Fibroblast of the aortic adventitia (primary cell): ENCODE measurements at places on chromosomes 2 and 18. TPM values are rescaled to one million over a fixed set of nuclear protein-coding genes. Genes with fewer than 3 reads are reported as not detected.

DNA sequence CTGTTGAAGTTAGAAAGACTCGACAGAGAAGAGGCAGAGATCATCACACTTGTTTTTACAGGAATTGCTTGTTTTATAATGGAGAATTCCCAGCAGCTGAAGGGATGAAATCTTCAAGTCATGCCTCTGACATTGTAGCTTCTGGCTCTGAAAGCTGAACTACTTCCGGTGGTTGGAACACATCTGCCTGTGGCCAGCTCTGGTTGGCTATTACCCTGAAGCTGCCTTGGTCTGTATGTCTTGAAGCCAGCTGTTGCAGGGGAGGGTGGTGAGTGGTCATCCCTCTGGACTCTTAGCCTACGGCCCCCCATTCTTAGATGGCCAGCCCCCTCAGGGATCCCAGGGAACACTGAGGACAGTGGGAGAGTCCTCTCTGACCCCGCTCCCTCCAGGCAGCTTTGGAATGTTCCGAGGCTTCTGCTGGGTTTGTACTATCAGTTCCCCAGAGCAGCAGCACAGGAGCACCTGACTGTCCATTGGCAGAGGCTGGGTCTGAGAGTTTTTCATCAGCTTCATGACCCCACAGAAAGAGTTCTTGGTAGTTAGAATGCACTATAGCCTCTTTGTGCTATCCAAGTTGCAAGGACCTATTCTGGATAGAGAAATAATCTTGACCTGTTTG, 87.4 kb upstream of the CAPN13 start:
- DNase-seq = no peak

DNA sequence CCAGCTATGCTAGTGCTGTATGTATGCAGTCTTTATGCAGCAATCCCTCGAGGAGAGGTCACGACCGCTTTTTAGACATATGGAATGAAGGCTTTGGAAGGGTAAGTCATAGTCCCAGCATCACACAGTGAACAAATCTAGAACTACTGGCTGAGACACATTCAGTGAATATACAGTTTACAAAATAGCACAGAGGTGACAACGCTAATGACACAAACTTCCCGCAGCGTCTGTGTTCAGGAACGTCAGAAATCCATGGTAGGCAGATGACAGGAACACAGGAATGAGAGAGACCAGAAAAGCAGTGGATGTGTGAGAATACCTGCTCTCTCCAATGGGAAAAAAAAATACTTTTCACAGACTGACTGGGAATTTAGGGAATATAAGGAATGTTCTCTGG, 29.6 kb downstream of the CABYR start:
- DNase-seq = no peak

GRCh38 chr2:28750316-28751251, 1.0 kb upstream of the PPP1CB start:
- DNase-seq = peak; percentile 72

DNA sequence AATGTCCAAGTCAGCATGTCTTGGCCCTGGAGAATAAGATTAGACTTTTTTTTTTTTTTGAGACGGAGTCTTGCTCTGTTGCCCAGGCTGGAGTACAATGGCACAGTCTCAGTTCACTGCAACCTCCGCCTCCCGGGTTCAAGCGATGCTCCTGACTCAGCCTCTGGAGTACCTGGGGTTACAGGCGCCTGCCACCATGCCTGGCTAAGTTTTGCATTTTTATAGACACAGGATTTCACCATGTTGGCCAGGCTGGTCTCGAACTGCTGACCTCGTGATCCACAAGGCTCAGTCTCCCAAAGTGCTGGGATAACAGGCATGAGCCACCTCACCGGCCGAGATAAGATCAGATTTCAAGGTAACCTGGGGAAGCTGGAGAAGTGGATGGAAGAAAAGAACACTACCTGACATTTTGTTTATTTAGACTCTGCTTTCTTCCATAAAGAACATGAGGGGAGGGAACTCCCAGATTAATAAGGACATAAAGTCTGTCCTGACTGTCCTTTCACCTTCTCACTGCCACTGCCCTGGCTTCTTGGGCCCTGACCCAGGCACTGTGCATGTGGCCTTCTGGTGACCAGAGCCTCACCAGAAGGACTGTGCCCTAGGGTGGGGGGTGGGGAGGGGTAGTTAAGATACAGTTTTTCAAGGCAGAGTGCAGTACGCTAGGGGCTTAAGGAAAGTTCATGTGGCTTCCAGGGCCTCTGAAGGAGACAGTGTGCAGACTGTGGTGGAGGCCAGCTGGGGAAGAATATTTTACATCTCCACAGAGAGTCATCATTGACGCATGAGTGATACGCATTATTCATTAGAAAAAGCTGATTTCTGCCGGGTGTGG, 4.8 kb upstream of the IMPA2 start:
- DNase-seq = peak; percentile 24

DNA sequence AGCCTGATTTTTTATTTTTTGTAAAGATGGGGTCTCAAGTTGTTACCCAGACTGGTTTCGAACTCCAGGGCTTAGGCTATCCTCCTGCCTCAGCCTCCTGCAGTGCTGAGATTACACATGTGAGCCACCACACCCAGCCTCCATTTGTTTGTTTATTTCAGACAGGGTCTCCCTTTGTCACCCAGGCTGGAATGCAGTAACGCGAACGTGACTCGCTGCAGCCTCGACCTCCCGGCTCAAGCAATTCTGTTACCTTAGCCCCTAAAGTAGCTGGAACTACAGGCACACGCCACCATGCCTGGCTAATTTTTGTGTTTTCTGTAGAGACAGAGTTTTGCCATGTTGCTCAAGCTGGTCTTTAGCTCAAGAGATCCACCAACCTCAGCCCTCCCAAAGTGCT, 27.2 kb downstream of the UBXN4 start:
- no peak for DNase-seq

- no peak for DNase-seq
Observed at GRCh38 chr18:76881744-76882143, 59.4 kb downstream of the ZNF236 start.

- no peak for DNase-seq
Observed at GRCh38 chr2:65799141-65799854, 366.9 kb upstream of the SPRED2 start.

- DNase-seq = no peak
Observed at GRCh38 chr18:35868915-35869314, 103.6 kb upstream of the RMP24 start.

GRCh38 chr18:56799756-56800155, 148.6 kb downstream of the WDR7 start:
- DNase-seq = peak; percentile 12

GRCh38 chr2:147689220-147689909, 155.5 kb upstream of the ACVR2A start:
- DNase-seq = no peak

DNA sequence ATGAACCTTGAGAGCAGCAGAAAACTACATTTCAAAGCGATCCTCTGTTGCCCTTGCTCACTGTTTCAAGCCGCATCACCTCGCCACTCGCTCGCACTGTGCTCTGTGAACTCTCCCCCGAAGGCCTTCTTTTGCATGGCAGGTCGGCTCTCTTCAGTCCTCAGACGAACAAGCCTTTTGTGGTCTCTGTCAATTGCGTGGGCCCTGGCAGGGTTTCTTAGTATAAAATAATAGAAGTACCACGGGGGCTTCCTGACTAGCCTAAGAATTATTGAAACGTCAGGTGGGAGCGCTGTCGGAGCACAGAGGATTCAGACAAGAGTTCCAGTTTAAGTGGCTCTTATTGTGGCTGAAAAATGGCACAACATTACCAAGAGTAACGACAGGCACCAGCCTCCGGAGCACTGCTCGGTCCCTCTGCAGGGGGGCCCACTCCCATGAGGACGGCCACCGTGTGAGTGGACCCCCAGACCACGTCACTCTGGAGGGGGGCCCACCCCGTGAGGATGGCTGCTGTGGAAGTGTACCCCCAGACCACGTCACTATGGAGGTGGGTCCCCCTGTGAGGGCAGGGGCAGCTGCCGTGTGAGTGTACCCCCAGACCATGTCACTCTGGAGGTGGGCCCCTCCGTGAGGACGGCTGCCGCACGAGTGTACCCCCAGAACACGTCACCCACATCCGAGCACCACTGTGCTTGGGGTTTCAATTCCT, 237.7 kb downstream of the HDAC4 start:
- no peak for DNase-seq

DNA sequence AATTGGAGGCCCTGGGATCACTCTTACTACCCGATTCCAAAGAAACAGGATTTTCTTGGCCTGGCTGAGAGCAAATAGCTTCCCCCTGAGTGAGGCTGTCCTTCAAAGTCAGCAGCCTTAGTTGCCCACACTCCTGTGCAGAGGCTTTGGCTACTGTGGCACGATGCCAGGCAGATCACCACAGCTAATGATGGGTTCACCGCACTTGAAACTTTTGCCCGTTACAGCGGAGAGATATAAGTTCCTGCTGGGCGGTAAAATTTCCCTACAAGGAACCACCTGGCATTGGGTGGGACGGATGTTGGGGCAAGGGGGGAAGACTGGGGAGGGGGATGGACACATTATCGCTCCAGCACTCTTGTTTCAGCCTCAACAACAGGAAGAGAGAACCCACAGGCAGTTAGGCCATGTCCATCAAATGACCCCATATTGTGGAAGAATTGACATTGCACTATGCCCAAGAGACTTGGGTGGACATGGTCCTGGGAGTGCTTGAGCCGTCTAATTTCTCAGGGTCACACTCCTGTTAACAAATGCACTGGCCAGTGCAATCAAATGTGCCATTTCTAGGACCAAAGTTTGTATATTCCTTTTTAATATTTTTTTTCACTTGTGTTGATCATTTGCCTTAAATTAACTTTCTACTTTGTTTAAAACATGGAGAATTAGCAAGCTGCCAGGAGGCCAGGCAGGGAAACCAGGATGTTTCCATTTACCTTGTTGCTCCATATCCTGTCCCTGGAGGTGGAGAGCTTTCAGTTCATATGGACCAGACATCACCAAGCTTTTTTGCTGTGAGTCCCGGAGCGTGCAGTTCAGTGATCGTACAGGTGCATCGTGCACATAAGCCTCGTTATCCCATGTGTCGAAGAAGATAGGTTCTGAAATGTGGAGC, 4.4 kb downstream of the IL1B start:
- no peak for DNase-seq

DNA sequence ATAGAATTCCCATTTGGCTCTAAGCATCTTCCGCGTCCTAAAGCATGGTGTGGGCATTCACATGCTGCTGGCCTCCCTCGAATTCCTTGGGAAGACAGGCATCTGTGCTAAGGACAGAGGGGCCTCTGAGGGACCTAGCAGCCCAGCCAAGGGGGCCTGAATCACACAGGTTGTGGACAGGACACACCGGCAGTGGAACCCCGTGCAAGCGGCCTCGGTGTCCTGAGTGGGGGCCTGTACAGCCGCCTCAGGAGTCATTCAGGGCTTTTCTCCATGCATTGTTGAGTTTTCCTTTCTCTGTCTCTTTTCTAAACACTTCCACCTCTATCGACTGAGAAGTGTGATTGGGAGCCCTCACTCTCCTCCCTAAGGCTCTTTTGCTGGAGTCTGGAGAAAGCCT, 44.3 kb upstream of the SMIM21 start:
- no peak for DNase-seq

DNA sequence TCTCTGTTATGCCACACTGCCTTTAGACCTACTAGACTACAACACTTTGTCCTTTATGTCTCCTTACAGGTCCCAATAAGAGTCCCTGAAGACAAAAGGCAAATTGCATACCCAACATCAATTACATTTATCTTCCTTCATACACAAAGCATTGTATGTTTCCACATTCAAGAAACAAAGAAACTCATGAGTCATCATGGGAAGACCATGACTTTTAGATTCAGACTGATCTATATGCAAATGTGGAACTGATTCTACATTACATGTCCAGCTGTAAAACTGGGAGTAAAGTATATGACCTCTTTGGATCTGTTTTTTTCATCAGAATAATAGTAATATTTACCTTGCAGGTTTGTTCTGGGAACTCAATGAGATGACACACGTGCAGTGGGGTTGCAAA, 25.2 kb upstream of the HNMT start:
- DNase-seq = peak; percentile 8

- peak; percentile 85 for DNase-seq
Observed at GRCh38 chr2:240369801-240370585, 65.5 kb upstream of the GPC1 start.

GRCh38 chr2:85385746-85386145, 24.4 kb downstream of the CAPG start:
- no peak for DNase-seq

DNA sequence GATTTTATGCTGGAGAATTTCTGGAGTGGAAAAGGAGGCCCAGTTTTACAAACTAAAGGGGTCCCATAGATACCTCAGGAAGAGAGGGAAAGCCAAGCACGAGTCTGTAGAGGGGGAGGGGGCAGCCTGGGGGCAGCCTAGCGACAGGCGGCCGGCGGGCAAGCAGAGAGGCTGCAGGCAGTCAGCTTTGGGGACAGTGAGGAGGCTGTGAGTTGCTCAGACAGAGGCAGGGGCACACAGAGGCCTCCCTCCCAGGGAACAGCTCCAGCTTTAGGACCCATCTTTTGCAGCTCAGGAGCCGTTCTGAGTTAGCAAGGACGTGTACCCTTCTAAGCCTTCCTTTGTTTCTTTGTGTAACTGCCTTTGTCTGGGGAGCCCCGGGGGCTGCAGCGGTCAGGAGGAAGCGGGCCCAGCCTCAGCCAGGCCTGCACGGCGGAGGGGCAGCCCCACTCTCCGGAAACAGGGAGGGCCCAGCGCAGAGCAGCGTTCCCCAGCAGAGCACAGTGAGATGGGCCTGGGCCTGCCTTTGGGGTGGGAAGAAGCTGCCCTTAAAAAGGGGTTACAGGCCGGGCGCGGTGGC, 41.1 kb upstream of the RALBP1 start:
- no peak for DNase-seq

GRCh38 chr2:125224188-125224587, 1199.1 kb downstream of the CNTNAP5 start:
- no peak for DNase-seq

The NYAP2 gene
- total RNA-seq = not detected in 2 replicates

The ANKRD30BL gene
- 0.16 TPM in 1 of 2 replicates, not detected in the other for total RNA-seq

The CENPA gene
- 9.2 TPM in 1 of 2 replicates, not detected in the other for total RNA-seq

The SMCHD1 gene
- 59.6 and 99.0 TPM in 2 replicates for total RNA-seq

The SCYGR4 gene
- not detected in 2 replicates for total RNA-seq

The GPR55 gene
- total RNA-seq = under 0.01 TPM in 1 of 2 replicates, not detected in the other

The EVX2 gene
- total RNA-seq = not detected in 2 replicates

The SLC19A3 gene
- 0.18 and 1.6 TPM in 2 replicates for total RNA-seq

The MTCL1 gene
- 54.9 and 60.6 TPM in 2 replicates for total RNA-seq

The GKN2 gene
- total RNA-seq = not detected in 2 replicates

The TEX44 gene
- total RNA-seq = not detected in 2 replicates
